Psoas muscle (tissue), 8 donors: ENCODE measurements at places on chromosomes 1 and 21. TPM values are rescaled to one million over a fixed set of nuclear protein-coding genes. Genes with fewer than 3 reads are reported as not detected.

The ORC1 gene
- total RNA-seq, result 0.10 TPM

The ABCA4 gene
- total RNA-seq, result 0.23 TPM

GRCh38 chr1:151327903-151328674, 873 bp upstream of the PI4KB start:
- H3K27me3 ChIP-seq, result no peaks in the 10 kb centered on the region
- H3K27ac ChIP-seq, result peak overlapping the region; percentile 96
- H3K4me3 ChIP-seq, result peak overlapping the region; percentile 92
- peaks cover 6% of the 10 kb centered on the region for H3K36me3 ChIP-seq
- peak; percentile 32 for DNase-seq
- peaks cover 25% of the 10 kb centered on the region for H3K4me1 ChIP-seq

DNA sequence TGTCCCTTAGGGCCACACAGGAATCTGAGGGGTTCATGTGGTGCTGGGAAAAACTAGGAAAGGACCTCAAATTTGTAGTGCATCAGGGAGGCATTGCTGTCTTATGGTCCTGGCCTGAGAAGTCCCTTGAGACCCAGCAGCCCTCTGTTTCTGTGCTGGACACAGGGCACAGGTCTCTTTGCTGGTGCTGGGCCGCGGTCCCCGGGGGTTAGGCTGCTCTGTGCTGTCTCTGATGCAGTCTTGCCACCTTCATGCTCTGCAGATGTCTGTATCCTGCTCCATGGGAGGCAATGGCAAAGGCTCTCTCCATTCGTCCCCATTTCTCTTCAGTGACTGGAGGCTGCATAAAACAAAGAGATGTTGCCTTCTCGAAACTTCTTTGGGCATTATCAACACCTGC, 13.0 kb downstream of the EDARADD start:
- H3K4me3 ChIP-seq, result no peak overlapping the region
- no peak overlapping the region for H3K27ac ChIP-seq
- no peaks in the 10 kb centered on the region for H3K36me3 ChIP-seq

The SEMA4A gene
- 1.2 TPM for total RNA-seq

DNA sequence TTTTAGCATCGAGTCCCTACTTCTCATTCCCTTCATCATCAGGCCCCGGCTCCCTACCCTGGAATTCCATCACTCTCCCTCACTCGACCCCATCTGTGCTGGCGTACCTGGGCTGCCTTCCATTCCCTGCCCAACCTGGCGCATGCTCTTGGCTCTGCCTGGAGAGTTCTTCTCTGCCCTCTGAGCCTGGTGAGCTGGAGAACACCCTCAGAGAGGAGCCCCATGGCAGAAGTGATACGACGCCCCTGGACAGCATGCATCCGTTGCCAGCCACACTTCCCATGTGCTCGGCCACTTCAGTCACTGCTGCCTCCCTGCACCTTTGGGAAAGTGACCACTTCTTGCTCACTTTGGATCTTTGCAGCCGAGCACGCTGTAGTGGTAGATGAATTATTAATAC, 30.1 kb downstream of the OLFML2B start:
- DNase-seq, result no peak
- no peaks in the 10 kb centered on the region for H3K27me3 ChIP-seq
- H3K36me3 ChIP-seq, result peaks cover 6% of the 10 kb centered on the region
- no peaks in the 10 kb centered on the region for H3K4me1 ChIP-seq

GRCh38 chr1:164948101-164948500, 389.1 kb downstream of the PBX1 start:
- H3K4me3 ChIP-seq, result no peak overlapping the region
- no peaks in the 10 kb centered on the region for H3K36me3 ChIP-seq
- DNase-seq, result no peak
- H3K27ac ChIP-seq, result no peak overlapping the region
- no peaks in the 10 kb centered on the region for H3K4me1 ChIP-seq

DNA sequence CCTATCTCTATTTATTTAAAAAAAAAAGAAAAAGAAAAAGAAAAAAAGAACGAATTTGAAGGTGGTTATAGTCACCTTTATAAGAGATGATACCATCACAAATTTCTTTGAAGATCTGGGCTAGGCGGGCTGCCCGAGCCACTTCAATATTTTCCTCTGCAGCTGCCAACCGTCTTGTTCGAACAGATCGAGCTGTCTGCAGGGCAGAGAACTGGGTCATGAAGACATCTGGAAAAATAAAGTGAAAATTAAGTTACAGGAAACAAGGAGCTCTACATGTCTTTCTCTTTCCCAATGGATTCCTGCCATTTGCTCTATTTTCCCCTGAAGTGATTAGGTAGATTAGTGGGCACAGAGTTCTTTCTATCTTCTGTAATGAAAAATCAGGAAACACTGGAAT, 31.9 kb downstream of the RUSC1 start:
- H3K36me3 ChIP-seq, result peaks cover 18% of the 10 kb centered on the region
- no peak overlapping the region for H3K27ac ChIP-seq
- no peak overlapping the region for H3K4me3 ChIP-seq
- H3K27me3 ChIP-seq, result no peaks in the 10 kb centered on the region

The RNASEL gene
- total RNA-seq, result 4.4 TPM

The MCL1 gene
- 129 TPM for total RNA-seq

DNA sequence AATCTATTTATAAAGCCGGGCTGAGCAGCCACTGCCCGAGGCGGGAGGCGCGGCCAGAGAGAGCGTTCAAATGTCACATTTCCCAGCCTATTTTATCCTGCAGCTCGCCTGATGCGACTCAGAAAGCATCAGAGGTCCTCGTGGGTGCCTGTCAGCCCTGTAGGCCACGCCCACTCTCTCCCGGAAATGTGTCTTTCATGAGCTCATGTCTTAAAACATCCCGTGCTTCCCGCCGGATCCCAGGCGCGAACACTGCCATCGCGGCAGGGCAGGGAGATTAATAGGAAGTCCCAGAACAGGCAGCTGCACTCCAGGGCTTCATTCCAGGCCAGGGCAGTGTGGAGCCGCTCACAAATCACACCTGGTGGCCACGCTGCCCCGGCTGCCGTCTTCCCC, 117.5 kb downstream of the PRDM16 start:
- H3K27ac ChIP-seq, result peak overlapping the region; percentile 54
- H3K4me1 ChIP-seq, result peaks cover 10% of the 10 kb centered on the region
- DNase-seq, result peak; percentile 60
- peak overlapping the region; percentile 29 for H3K4me3 ChIP-seq
- H3K27me3 ChIP-seq, result no peaks in the 10 kb centered on the region
- H3K36me3 ChIP-seq, result no peaks in the 10 kb centered on the region

- H3K4me1 ChIP-seq, result no peaks in the 10 kb centered on the region
These were observed 6.7 kb upstream of the SLC19A1 start for GRCh38 chr21:45548711-45549491.

- H3K36me3 ChIP-seq, result no peaks in the 10 kb centered on the region
- H3K27me3 ChIP-seq, result no peaks in the 10 kb centered on the region
- H3K4me3 ChIP-seq, result no peak overlapping the region
- H3K27ac ChIP-seq, result no peak overlapping the region
- no peak for DNase-seq
These were observed 54.9 kb upstream of the TSPAN2 start for GRCh38 chr1:115144176-115144575.

The OR2T11 gene
- total RNA-seq, result not detected

- no peak overlapping the region for H3K27ac ChIP-seq
- no peaks in the 10 kb centered on the region for H3K4me1 ChIP-seq
- peak; percentile 5 for DNase-seq
- peaks cover 23% of the 10 kb centered on the region for H3K27me3 ChIP-seq
- H3K36me3 ChIP-seq, result no peaks in the 10 kb centered on the region
These were observed 5.1 kb upstream of the NPHP4 start for GRCh38 chr1:5997316-5997715.

GRCh38 chr1:42740851-42741580, 980 bp upstream of the CLDN19 start:
- H3K27ac ChIP-seq, result no peak overlapping the region
- DNase-seq, result no peak
- no peaks in the 10 kb centered on the region for H3K4me1 ChIP-seq
- H3K36me3 ChIP-seq, result no peaks in the 10 kb centered on the region
- no peak overlapping the region for H3K4me3 ChIP-seq
- H3K27me3 ChIP-seq, result no peaks in the 10 kb centered on the region

GRCh38 chr1:6294080-6294889, 33.4 kb upstream of the GPR153 start:
- peak; percentile 42 for DNase-seq
- no peak overlapping the region for H3K4me3 ChIP-seq
- peaks cover 12% of the 10 kb centered on the region for H3K4me1 ChIP-seq
- H3K27me3 ChIP-seq, result no peaks in the 10 kb centered on the region

GRCh38 chr1:6907201-6907600, 121.9 kb downstream of the CAMTA1 start:
- no peak overlapping the region for H3K27ac ChIP-seq
- H3K4me1 ChIP-seq, result no peaks in the 10 kb centered on the region
- peak; percentile 28 for DNase-seq
- no peak overlapping the region for H3K4me3 ChIP-seq
- H3K27me3 ChIP-seq, result peaks cover 4% of the 10 kb centered on the region

DNA sequence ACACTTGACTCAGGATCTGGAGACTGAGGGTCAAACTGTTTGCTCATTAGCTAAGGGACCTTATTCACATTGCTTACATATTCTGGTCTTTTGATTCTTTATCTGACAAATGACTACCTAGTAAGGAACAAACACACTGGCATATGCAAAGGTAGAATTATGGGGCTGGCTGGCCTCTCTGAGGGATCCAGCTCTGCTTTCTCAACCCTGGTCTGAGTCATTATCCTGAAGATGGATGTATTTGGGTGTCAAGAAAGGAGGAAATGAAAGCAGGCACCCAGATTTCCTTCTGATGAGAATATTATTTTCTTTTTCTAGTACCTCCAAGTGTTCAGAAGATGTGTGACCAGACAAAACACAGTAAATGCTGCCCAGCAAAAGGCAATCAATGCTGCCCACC, 6.0 kb downstream of the SMCP start:
- H3K27ac ChIP-seq, result no peak overlapping the region
- H3K36me3 ChIP-seq, result no peaks in the 10 kb centered on the region
- H3K4me3 ChIP-seq, result no peak overlapping the region
- H3K4me1 ChIP-seq, result no peaks in the 10 kb centered on the region
- H3K27me3 ChIP-seq, result no peaks in the 10 kb centered on the region
- no peak for DNase-seq

DNA sequence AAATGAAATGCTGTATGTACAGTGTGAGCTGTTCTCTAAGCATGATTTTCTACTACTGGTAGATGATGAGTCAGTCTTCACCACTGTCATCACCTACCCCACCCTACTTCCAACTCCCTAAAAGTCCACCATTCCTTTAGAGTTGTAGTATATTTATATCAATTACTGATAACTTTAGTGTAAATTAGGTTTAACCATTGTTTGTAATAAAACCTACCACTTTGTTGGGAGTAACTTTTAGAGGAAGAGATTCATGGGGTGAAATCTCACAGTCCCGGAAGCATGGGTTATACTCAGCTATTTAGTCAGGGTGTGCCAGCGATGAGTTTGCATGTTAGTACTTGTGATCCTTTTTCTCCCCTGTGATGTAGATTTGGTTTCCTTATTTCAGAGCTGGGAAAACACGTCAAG, 17.1 kb downstream of the MORC3 start:
- H3K4me3 ChIP-seq, result no peak overlapping the region
- H3K27me3 ChIP-seq, result no peaks in the 10 kb centered on the region
- H3K4me1 ChIP-seq, result peaks cover 4% of the 10 kb centered on the region
- DNase-seq, result no peak
- H3K36me3 ChIP-seq, result no peaks in the 10 kb centered on the region
- H3K27ac ChIP-seq, result peak overlapping the region; percentile 54

The ATG4C gene
- 6.1 TPM for total RNA-seq

DNA sequence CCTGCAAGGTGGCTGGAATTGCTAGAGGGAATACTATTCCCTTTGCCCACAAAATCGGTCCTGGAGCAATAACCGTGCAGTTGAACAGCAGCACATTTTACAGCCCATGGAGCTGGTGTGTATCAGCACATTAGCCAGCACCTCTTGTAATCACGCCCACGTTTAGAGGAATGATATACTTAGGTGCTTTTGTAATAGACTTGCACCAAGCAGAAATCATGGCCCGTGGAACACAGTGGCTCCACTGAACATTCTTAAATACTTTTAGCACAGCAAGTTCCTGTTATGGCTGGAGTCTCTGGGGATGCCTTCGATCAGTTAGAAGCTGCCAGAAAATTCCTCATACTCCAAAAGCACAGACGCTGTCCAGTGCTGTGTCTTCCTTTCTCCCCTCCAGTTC, 218.1 kb upstream of the FAM78B start:
- no peaks in the 10 kb centered on the region for H3K36me3 ChIP-seq
- H3K4me1 ChIP-seq, result peaks cover 3% of the 10 kb centered on the region
- H3K4me3 ChIP-seq, result no peak overlapping the region
- no peaks in the 10 kb centered on the region for H3K27me3 ChIP-seq
- no peak for DNase-seq
- no peak overlapping the region for H3K27ac ChIP-seq

DNA sequence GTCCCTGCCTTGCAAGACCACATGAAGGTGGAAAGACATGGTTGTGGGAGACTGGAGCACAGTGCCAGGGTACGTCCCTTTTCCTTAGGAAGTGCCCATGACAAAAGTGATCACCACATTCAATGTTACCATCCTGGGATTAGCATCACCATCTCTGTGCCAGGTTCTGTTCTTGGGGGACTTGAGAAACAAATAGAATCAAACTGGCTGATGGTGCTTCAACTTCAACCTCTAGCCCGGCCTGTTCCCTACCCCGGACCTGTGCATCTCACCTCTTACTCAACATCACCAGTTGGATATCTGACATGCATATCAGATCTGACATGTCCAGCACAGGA, 153.3 kb downstream of the GRIK3 start:
- no peak overlapping the region for H3K27ac ChIP-seq
- no peak overlapping the region for H3K4me3 ChIP-seq
- no peaks in the 10 kb centered on the region for H3K36me3 ChIP-seq
- no peaks in the 10 kb centered on the region for H3K4me1 ChIP-seq
- DNase-seq, result no peak
- peaks cover 2% of the 10 kb centered on the region for H3K27me3 ChIP-seq

DNA sequence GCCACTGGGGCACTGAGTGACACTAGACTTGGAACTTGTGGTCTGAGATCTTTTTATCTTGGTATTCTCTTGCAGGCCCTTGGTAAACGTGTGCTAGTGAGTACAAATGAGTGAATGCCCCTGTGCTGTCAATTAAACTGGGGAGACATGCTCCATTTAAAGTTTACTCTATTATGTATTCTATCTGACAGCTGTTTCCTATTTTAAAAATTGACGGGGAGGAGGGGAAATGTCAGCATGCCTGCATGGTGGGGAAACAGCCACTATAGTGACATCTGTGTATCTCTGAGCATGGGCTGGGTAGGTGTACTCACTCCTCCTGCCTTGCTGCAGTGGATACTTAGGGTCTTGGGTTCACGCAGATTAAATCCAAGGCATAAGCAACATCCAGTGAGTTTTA, 59.0 kb upstream of the IKBKE start:
- H3K27ac ChIP-seq, result no peak overlapping the region
- H3K27me3 ChIP-seq, result no peaks in the 10 kb centered on the region
- DNase-seq, result no peak
- H3K36me3 ChIP-seq, result no peaks in the 10 kb centered on the region
- H3K4me3 ChIP-seq, result no peak overlapping the region
